ENCODE measurements at places on chromosomes 13 and 19.

DNA sequence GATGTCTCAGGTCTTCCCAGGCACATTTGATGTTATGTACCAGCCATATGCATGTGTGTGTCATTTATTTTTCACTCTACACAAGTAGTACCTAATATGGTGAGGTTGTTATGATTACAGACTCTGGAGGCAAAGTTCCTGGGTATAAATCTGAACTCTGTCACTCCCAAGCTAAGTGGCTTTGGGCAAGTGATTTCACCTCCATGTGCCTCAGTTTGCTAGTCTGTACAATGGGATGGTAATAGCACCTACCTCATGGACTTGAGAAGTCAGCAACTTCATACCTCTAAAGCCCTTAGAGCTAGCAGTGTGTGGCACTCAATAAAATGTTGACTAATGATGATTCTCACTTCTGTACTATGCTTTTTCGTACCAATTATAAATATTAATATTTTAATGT, 3.9 kb upstream of the CATSPERG start:
- DNase-seq: no peak

DNA sequence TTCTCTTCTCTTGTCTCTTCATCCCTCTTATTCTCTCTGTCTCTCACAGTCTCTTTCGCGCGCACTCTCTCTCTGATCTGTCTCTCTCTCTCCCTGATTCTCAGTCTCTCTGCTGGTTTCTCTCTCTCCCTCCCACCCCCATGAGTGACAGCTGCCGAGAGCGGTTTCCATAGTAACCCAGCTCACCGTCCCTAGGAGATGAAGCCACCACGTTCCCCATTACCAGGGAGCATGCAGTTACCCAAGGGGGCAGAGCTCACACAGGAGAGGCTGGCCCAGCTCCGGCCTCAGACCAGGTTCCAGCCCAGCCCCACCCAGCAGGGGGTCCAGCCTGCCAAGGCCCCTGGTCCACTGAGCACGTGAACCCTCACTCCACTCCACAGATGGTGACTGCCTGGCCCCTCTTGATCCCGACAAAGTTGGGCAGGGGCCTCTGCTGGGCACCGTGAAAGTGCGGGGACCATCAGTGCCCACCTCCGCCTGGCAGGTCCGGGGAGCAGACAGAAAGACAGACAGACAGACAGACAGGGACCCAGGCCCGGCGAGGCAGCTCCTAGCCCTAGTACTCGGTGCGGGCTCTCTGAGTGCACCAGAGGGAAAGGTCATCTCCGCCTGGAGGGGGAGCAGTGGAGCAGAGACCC, 50.6 kb downstream of the CELF5 start:
- DNase-seq: no peak

GRCh38 chr13:92553470-92554114, 673.0 kb upstream of the GPC6 start:
- no peak for DNase-seq

DNA sequence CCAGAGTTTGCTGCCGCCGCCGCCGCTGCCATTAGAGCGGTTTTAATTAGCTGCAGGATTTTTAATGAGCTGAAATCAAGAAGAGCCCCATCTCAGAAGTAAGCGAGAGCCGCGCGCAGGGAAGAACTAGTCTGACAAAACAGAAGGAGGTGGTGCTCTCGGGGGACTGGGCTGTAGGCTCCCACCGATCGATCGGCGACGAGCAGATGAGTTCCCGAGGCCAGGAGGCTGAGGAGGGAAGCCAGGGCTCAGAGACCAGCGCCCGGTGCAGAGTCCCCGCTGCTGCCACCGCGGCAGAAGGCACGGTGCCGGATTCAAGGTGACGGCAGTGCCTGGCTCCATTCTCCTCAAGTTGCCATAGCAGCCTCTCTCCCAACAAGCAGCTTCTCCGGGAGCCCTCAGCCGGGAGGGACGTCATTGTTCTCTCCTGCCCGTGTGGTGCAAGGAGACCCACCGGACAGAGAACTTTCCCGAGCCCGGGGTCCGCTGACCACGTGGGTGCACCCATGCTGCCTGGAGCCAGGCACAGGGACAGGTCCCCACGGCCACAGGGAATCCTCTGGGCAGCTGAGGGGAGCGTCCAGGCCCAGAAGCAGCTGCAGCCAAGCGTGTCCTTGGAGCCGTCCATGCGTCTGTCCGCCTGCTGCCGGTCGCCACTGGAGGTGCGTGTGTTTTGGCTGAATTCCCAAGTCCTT, 62.9 kb downstream of the CHST8 start:
- no peak for DNase-seq

- no peak for DNase-seq
These were observed 80.0 kb upstream of the FREM2 start for GRCh38 chr13:38606699-38607535.

- DNase-seq: no peak
These were observed 3.8 kb downstream of the DBP start for GRCh38 chr19:48633148-48634035.

GRCh38 chr13:113477724-113478123, 12.8 kb downstream of the DCUN1D2 start:
- DNase-seq: no peak

- DNase-seq: no peak
These were observed 91.0 kb upstream of the MYCBP2 start for GRCh38 chr13:77417897-77418296.

DNA sequence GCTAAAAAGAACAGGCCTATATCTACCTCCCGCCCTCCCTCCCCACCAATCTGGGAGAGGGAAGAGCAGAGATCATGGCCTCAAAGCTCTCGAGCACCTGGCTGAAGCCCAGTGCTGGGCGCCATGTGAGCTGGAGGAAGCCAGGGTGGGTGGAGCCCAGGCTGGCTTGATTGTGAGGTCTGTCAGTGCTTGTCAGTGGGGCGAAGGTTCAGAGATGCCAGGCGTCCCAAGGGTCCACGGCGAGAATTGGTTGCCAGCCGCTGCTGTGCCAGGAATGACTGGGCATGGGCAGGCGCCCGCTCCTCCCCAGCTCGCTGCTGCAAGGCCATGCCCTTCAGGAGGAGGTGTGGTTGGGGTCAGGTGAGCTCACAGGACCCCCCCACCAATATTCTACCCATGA, 11.5 kb downstream of the BEST2 start:
- DNase-seq: no peak

DNA sequence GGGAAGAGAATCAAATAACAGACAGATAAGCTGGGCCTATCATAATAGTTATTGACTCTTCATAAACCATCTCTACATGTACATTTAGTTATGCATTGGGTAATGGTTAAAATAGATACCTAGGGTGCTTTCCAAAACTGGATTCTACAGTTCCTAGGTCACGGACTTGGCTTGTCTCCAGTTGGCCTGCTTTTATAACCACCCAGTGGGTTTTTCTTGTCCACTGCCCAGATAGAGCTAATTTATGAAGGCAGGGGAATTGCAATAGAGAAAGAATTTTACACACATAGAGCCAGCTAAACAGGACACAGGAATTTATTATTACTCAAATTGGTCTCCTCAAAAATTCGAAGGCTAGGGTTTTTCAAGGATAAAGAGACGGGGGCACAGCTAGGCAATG, 97.3 kb downstream of the FAM216B start:
- no peak for DNase-seq

DNA sequence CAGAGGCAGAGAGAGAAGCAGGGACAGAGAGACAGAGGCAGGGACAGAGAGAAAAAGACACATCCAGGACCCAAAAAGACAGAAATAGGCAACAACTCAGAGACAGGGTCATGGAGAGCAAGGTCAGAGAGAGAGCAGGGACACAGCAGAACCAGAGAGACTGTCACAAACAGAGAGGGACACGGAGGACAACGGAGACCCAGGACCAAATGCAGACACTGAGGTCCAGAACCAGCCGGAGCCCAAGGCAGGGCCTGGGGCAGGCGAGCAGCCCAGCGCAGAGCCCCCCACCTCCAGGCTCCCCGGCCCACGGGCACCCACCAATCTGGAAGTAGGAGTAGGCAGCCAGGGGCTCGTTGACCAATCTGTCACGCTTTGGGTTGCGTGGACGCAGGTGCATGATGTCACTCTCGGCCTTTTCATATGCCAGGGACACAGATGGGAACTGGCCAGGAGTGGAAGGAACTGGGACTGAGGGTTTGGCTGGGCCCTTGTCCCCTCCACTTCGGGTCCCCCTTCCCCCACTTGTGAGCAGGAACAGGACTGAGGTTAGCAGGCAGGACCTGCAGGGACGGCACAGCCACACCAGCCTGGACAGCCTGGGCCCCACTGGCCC, 8.1 kb downstream of the TMEM147 start:
- no peak for DNase-seq

- DNase-seq: no peak
These were observed 169.8 kb upstream of the SPRY2 start for GRCh38 chr13:80510686-80511085.

- no peak for DNase-seq
These were observed 11.0 kb downstream of the ZSCAN18 start for GRCh38 chr19:58086825-58087710.

DNA sequence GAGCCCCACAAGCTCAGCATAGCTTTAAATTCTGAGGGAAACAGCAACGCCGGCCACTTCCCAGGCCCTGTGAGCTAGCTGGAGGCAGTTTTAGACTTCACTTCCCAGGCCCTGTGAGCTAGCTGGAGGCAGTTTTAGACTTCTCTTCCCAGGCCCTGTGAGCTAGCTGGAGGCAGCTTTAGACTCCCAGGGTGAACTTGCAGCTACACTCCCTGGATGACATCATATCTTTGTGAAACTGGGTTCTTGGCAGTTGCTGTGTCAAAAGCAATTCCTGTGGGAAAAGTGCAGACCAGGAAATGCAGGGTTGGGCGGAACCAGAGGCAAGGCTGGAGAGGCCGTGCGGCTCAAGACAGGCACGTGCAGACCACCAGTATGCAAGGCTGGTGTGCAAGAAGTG, 12.7 kb downstream of the SOX1 start:
- no peak for DNase-seq

DNA sequence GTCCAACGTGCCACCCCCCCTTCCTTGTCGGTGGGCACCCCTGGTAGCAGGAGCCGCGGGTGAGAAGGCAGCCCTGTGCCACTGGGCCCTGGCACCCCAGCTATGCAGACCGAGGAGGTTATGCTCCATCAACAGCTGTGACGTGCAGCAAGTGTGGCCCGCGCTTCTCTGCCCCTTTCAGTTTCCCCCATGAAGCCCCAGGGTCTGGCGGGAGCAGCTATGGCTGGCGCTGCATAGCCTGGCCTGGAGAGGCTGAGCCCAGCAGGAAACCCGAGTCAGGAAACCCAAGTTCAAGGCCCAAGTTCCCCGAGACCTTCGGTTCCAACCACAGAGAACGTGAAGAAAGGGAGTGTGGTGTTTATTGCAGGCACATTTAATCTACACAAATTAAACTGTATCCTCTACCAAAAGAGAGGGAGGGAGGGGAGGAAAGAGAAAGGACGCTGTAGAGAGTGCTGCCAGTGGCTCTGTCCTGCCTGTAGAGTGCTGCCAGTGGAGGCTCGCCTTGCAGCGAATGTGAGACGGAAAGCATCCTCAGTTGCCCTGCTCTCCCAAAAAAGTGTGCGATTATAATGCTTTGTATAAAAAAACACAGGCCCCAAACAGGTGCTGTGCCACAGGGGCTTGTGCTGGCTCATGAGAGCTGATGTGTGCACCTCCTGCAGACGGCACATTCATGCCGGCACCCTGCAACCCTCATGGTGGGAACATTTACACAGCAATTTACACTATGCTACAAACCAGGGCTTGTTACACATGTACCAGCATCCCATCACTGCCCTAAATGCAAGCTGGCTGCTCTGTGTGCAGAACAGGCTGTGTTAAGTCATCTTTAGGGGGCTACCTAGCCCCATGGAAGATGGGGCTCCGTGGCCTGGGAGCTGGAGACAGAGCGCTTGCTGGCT, 16.3 kb downstream of the POP4 start:
- no peak for DNase-seq

DNA sequence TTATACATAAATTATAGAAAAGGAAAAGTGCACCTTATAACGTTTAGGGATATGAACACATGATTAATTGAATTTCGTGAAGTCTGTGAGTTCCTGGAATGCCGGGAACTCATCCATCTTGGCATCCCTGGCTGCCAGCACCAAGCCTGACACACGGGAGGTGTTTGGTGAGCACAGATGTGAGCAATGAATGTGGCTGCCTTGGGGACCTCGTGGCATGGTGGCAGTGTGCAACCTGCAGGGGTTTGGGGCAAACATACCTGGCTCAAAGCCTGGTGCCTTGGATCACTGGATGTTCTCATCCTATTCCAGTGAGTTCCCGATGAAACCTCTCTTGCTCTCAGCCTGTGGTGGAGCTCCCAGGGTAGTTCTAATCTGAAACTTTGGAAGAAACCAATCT, 10.4 kb upstream of the MAP2K2 start:
- DNase-seq: no peak

- DNase-seq: no peak
These were observed 29.1 kb upstream of the TSC22D1 start for GRCh38 chr13:44605275-44605674.

GRCh38 chr13:99314640-99315176, 7.5 kb upstream of the GPR183 start:
- DNase-seq: peak; percentile 71

DNA sequence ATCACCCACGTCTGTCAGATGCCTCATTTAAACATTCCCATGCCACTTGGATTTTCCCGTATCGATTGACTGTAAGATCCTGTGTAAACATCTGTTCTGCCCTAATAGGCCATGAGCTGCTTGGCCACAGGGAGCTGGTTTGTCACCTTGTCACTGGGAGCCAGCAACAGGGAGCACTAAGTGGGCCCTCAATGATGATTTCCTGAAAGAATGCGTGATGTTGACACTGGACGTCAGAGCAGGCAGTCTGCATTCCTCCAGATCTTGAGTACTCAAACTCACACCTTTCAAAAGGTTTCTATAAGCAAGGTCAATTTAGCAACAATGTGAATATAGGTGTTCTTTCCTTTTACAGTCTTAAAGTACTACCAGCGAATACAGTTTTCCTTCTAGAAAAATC, 78.8 kb downstream of the TUBGCP3 start:
- DNase-seq: no peak

DNA sequence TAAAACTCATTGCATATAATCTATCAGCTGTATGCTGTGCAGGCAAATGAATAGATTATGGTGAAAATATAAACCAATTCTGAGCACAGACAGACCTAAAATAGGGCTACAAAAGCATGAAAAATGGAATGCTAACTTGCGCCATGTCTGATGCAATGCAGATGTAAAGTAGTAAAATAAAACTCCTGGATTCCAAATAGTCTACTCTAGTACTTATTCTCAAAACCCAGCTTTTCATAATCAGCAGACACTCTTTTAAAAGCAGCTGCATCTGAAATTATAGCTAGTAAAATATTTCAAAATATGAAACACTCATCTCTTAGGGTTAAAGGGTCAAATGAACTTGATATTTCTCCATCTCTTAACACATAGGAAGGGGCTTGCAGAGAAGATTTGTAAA, 4.7 kb upstream of the POMP start:
- no peak for DNase-seq

DNA sequence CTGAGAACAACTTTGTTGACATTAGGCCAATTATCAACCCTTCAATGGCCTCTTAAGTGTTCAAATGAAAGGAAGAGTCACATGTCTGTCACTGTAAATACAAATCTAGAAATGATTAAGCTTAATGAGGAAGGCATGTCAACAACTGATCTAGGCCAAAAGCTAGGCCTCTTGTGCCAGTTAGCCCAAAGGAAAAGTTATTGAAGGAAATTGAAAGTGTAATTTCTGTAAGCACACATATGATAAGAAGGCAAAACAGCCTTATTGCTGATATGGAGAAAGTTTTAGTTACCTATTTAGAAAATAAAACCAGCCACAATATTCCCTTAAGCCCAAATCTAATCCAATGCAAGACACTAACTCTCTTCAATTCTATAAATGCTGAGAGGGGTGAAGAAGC, 604.7 kb downstream of the SLITRK6 start:
- no peak for DNase-seq
